Activated CD4-positive, alpha-beta T cell treated with anti-CD3 and anti-CD28 coated beads for 36 hours (primary cell): ENCODE measurements at places on chromosomes 16 and 17. TPM values are rescaled to one million over a fixed set of nuclear protein-coding genes. Genes with fewer than 3 reads are reported as not detected.
A peak's percentile ranks its signal among the peaks of the same experiment; 100 is the strongest.

DNA sequence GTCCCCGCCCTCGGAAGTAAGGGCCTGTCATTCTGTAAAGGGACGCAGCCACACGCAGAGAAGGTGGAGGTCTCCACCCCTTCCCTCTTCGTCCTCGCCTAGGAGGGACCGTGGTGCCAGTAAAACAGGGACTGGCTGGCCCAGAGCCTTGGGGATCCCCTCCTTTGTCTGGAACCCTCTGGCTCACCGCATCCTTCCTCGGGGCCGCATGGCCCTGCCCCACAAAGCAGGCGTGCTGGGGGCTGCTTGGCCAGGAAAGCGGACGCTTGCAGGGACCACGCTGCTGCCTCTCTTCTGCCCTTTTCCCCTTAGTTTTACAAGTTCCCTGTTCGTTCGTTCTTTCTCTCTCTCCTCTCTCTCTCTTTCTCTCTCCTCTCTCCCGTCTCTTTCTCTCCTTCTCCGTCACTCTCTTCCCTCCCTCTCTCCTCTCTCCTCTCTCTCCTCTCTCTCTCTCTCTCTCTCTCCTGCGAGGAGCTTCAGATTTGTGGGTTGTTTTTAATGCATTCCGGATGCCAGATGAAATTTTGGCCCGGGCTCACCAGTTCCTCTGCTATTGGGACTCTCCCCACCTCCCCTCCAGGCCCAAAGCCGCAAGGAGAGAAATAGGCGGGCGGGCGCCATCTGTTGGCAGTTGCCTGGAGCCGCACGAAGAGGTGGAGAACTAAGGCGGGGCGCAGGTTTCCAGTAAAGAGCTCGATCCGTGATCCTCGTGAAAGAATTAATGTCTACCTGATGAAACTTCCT, 35.1 kb upstream of the CDRT4 start:
- H3K27me3 ChIP-seq = no peaks in the 10 kb centered on the region
- no peak overlapping the region for H3K27ac ChIP-seq
- peaks cover 5% of the 10 kb centered on the region for H3K4me1 ChIP-seq
- no peak overlapping the region for H3K4me3 ChIP-seq

GRCh38 chr17:34452769-34453168, 89.7 kb upstream of the CCL1 start:
- no peaks in the 10 kb centered on the region for H3K36me3 ChIP-seq
- H3K4me3 ChIP-seq = no peak overlapping the region
- DNase-seq = no peak
- peaks cover 27% of the 10 kb centered on the region for H3K27me3 ChIP-seq
- no peaks in the 10 kb centered on the region for H3K4me1 ChIP-seq

DNA sequence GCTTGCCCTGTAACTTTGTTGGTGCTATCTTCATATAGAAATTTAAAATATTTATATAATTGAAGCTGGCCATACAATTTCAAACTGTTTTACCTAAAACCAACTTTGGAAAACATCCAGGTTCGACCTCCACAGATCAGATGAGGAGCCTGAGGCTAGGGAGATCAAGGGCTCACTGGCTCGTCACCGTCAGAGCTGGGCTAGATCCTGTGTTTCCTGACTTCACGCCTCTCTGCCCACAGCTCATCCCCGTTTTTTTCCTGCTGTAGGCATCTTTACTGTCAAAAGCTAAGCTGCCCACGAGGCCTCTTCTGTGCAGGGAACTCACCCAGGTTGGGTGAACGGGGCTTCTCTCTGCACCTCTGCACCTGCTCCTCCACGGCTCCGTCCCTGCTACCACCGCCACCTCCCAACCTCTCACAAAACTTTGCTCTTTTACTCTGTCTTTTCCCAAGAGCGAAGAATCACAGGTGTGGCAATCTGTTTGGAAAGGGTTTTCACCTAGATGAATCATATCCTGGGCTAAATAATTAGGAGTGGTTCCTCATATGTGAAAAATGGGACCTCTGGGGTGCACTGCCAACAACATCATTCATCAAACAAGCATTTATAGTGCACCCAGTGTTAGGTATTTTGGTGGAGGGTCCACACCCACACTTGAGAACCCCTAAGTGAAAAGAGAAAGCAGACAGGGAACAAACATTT, 24.8 kb upstream of the KDM6B start:
- DNase-seq = no peak
- H3K36me3 ChIP-seq = no peaks in the 10 kb centered on the region
- no peak overlapping the region for H3K27ac ChIP-seq
- H3K4me3 ChIP-seq = no peak overlapping the region

- H3K4me1 ChIP-seq = no peaks in the 10 kb centered on the region
- no peaks in the 10 kb centered on the region for H3K27me3 ChIP-seq
- no peaks in the 10 kb centered on the region for H3K36me3 ChIP-seq
- no peak overlapping the region for H3K4me3 ChIP-seq
- DNase-seq = no peak
- H3K27ac ChIP-seq = no peak overlapping the region
Measured at GRCh38 chr17:59456428-59456827, 109.0 kb upstream of the DHX40 start.

DNA sequence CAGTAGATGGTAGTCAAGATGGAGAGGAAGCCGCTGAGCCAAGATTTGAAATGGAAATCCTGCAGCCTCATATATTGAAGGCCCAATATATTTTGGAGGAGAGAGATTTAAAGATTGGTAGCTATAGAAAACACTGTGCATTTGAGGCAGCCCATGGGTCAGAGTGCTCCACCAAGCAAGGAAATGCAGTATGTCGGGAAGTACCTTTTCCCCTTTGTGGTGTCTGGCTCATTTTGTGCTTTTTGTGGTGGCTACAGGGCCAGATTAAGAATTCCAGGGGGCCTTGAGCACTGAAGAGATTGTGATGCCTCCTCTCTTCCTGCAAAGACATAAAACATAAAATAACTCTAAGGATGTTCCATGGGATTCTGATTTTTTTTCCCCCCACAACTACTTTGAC, 39.6 kb downstream of the CDRT15 start:
- H3K4me1 ChIP-seq = peaks cover 86% of the 10 kb centered on the region
- H3K27ac ChIP-seq = peak overlapping the region; percentile 68
- no peaks in the 10 kb centered on the region for H3K27me3 ChIP-seq

- DNase-seq = no peak
- H3K4me3 ChIP-seq = peak overlapping the region; percentile 58
- peak overlapping the region; percentile 84 for H3K27ac ChIP-seq
- H3K27me3 ChIP-seq = no peaks in the 10 kb centered on the region
- H3K36me3 ChIP-seq = peaks cover 77% of the 10 kb centered on the region
- H3K4me1 ChIP-seq = peaks cover 84% of the 10 kb centered on the region
Measured at GRCh38 chr16:87856791-87857228, 12.5 kb downstream of the SLC7A5 start.

DNA sequence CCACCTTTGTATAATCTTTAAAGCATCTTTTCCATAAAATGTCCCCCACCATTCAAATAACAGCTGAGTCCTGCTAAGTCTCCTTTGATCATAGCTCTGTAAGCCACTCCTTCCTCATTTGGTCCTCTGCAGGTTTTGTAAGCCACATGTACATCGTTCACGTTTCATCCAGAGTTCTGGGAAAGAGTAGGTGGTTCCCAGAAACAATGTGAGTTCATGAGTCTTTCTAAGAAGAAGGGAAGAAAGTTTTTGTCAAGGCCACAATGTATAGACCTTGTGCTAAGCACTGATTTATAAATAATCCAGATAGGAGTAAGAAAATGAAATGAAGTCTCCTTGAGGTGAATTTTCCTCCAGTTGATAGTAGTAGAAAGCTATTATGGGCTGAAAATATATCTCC, 8.7 kb upstream of the ANKS4B start:
- H3K27me3 ChIP-seq = peaks cover 38% of the 10 kb centered on the region
- H3K27ac ChIP-seq = no peak overlapping the region
- no peak for DNase-seq
- H3K4me1 ChIP-seq = peaks cover 4% of the 10 kb centered on the region

DNA sequence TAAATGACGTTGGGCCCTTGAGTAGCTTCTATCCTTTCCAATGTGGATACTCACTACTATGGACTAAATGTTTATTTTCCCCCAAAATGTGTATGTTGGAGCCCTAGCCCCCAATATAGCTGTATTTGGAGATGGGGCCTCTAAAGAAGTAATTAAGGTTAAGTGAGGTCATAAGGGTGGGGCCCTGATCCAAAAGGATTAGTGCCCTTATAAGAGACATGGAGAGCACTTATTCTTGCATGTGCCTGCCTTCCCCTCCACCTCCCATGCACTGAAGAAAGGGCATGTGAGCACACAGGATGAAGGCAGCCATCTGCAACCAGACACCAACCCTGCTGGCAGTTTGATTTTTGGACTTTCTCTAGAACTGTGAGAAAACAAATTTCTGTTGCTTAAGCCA, 115.7 kb upstream of the MED13 start:
- H3K27me3 ChIP-seq = no peaks in the 10 kb centered on the region
- H3K4me1 ChIP-seq = no peaks in the 10 kb centered on the region
- no peak overlapping the region for H3K4me3 ChIP-seq
- H3K36me3 ChIP-seq = no peaks in the 10 kb centered on the region
- no peak for DNase-seq

Gene ABCA5
- 15.1 TPM for total RNA-seq

Gene TPSAB1
- not detected for total RNA-seq

Gene NPIPB9
- 0.83 TPM for total RNA-seq
